ENCODE measurements at places on chromosomes 2 and 18.

DNA sequence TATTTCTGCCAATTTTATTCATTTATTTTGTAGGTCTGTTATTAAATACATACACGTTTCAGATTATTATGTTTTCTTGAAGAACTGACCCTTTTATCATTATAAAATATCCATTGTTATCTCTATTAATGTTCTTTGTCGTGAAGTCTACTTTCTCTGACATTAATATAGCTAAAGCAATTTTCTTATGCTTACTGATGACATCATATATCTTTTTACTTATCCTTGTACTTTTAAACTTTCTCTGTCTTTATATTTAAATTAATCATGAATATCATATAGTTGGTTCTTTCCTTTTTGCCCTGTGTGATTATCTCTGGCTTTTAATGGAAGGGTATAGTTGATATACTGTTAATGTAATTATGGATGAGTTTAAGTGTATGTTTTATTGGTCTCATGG is 36.5 kb upstream of the SLC9A2 start:
- DNase-seq = no peak

DNA sequence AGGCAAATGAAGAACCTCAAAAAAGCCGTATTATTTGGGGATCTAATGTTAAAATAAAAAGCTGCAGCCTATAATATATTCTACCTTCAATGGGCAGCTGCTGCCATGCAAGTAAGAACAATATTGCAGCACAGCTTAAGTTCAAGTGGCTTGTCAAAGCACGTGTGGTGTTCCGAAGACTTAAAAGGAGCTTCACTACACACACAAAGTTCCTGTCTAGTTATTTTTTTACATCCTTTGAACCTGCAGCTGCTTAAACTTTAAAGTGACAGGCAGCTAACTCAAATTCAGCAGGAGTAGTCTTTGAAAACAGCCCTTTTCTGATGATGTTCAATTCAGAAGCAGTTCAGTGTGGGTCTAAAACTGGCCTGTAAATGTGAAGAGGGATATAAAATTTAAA is 85.8 kb upstream of the XIRP2 start:
- no peak for DNase-seq

GRCh38 chr2:35298493-35298892 is 1057.1 kb upstream of the CRIM1 start:
- DNase-seq = no peak

DNA sequence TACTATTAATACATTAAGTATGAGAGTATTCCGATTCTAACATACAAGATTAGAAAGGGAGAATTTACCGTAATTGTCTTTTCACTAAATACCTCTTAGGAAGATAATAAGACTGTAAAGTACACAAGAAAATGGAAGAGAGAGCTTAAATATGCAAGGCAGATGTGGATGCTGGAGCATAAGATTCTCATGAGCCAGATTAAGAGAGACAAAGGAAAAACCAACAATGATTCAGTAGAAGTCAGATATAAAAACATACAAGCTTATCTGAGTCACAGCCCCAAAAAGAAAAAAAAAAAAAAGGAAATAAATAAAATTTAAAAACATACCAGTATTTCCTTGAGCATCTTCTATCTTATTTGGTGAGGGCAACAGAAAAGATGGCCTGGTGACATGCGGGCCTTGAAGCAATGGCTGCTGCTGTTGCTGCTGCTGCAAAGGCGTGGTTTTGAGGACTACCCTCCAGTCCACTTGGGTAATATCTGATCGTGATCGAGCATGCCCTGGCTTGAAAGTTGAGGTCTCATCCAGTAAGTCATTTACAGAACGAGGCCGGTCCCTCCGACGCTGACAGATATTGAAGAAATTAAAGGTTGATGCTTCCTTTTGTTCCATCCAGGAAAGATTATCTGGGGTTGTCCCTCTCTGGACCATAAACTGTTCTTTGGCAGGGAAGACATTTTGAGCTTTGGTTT is 24.5 kb downstream of the PLEKHM3 start:
- DNase-seq = no peak

DNA sequence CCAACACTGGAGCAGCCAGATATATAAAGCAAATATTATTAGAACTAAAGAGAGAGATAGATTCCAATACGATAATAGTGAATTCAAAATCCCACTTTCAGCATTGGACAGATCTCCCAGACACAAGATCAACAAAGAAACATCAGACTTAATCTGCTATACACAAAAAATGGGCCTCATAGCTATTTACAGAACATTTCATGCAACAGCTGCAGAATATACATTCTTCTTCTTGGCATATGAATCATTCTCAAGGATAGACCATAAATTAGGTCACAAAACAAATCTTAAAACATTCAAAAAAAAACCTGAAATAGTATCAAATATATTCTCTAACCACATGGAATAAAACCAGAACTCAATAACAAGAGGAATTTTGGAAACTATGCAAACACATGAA is 23.8 kb upstream of the BAZ2B start:
- DNase-seq = no peak

All from activated gamma-delta T cell (primary cell).